NCI-H345 (cell line): ENCODE measurements at places on chromosomes 5 and 9.

DNA sequence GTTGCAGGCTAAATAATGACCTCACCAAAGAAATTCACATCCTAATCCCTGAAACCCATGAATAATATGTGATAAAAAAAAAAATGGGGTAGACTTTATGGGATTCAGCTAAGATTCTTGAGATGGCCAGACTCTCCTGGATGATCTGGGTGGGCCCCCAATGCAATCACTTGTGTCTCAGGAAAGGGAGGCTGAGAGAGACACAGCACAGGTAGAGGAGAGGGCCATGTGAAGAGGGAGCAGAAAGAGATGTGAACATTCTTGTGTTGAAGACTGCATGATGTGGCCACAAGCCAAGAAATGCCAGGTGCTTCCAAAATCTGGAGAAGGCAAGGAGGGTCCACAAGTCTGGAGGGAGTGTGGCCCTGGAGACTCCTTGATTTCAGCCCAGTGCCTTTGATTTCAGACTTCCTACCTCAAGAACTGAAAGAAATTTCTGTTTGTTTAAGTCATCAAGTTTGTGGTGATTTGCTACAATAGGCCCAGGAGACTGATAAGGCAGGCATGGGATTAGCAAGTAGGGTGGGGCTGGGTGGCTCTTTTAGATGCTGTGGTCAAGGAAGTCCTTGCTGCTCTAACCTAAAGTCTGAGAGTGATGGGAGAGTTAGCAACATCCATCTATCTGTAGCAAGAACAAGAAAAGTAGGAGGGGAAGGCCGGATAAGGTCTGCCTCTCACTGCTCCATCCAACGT, 86.6 kb upstream of the FAM120A start:
- no peak for DNase-seq

DNA sequence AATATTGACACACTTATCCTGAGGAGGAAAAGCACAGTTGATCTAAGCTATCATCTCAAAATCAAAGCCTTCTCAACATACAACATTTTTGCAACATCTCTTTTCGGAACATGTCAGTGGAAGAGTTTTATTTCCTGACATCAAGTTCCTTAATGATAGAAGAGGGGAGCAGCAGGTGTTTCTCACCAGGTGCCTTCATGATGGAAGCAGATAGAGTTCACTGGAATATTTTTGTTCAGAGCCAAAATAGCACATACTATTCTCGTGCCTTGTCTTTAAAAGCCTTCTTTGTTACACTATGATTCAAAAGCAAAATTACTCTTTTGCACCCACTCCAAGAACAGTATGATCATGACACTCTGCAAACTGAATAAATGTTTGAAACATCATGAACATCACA, 176.9 kb upstream of the CCNG1 start:
- no peak for DNase-seq

DNA sequence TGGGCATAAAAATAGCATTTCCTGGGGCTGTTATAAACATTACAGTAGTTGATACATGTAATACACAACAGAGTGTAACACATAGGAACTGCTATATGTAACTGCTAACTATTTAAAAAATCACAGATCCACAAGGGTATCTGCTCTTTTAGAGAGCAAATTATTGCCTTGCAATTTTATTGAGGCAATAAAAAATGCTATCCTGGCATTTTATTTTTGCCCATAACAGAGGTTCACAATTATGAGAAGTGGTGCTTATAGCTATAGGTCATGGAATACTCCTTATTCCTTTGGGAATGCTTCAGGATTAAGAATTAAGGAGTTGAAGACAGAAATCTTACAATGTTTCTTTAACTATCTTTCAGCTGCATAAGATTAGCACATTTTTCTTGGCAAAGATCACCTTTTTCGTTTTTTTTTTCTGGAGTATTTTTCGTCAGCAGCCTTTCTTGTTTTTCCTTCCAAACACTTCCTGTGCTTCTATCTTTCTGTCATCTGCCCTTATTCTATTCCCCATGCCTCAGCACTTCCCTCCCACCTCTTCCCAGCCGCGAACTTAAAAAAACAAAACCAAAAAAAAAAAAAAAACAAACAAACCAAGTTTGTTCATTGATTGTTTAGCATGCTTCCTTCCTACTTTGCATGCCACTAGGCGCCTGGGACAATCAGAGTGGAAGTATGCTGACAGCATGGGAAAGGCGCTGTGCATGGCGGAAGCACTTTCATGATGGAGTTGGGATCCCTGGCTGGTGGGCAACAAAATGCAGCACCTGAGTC, 264.2 kb downstream of the MAST4 start:
- DNase-seq: no peak

- DNase-seq: peak; percentile 55
These were observed 29.5 kb upstream of the ALDH1B1 start for GRCh38 chr9:38362852-38363588.

- no peak for DNase-seq
These were observed 219.9 kb upstream of the NREP start for GRCh38 chr5:111976705-111977435.

DNA sequence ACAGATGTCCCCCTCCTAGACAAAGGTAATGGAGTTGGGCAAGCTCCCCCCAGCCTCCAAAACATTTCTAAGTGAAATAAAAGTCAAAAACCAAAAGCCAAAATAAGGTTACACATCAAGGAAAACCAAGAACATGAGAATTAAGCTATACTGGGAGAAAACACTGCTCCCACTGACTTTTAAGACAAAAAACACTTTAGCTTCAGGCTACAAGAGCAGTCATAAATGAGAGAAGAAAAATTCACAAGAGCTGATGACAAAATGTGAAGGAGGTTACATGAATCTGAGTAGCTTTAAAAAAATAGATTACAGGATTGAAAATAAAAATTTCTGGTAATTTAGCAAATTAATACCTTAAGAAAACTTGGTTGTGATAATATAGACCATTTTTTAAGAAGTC, 1370.3 kb upstream of the CDH9 start:
- no peak for DNase-seq

DNA sequence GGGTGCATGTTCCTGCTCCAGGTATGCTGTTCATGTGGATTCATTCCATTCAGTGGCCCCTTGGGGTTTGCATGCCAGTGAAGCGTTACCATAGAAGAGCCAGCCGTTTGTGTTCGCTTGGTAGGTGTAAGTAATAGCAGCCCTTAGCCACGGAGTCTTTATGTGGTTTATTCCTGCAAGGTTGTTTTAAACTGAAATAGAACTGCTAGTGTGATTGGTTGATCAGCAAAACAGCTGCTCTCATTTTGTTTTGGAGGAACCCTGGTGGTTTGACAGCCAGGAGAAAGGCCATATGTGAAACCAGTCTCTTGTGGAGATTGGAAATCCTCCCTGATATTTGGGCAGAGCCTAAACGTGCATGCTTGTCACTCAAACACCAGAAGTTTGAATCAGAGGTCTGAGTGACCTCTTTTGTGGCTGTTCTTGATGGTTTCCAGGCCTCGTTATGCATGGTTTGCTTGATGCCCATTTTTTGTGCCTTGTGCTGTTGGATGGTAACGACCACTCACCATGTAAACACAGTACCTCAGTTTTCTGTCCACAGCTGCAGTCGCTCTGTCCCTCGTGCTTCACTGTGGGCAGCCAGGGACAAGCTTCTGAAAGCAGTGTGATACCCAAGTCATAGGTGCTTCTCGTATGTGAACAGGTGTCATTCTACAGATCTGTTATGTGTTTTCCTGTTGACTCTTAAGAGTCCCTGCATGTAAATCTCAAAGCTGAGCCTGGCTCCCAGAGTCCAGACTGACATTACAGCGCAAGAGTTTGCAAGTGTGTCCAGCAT, 58.3 kb upstream of the NXNL2 start:
- peak; percentile 60 for DNase-seq

DNA sequence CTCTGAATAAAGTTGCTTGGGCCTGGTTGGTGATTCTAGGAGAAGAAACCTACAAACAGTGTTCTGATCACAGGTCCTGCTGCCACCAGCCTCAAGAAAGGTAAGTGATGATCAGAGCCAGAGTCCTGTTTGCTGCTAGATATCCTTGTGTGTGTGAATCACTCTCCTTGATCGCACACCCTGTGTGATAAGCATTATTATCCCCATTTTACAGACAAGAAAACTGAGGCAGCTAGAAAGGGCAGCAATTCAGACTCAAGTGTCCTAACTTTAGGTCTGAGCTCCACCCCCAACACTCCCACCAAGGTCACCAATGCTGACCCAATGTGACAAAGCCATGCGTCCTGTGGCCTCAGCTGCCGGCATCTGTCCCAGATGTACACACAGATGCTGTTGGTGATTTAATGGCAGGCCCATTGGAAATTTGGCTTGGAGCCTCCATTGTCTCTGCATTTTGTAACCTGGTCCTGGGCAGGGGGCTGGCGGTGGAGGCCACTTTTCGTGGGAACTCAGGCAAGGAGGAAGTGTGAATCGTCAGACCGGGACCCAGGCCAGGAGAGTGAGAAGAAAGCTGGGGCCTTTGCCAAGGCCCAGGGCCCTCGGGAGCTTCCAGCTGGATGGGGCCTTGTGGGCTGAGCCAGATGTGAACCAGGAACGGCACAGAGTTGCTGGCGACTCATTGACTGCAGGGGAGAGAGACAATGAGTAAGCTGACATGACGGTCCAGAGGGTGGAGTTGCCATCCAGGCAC, 29.8 kb upstream of the GGTA1 start:
- no peak for DNase-seq

- DNase-seq: no peak
These were observed 3.0 kb upstream of the AGPAT2 start for GRCh38 chr9:136690104-136690805.

DNA sequence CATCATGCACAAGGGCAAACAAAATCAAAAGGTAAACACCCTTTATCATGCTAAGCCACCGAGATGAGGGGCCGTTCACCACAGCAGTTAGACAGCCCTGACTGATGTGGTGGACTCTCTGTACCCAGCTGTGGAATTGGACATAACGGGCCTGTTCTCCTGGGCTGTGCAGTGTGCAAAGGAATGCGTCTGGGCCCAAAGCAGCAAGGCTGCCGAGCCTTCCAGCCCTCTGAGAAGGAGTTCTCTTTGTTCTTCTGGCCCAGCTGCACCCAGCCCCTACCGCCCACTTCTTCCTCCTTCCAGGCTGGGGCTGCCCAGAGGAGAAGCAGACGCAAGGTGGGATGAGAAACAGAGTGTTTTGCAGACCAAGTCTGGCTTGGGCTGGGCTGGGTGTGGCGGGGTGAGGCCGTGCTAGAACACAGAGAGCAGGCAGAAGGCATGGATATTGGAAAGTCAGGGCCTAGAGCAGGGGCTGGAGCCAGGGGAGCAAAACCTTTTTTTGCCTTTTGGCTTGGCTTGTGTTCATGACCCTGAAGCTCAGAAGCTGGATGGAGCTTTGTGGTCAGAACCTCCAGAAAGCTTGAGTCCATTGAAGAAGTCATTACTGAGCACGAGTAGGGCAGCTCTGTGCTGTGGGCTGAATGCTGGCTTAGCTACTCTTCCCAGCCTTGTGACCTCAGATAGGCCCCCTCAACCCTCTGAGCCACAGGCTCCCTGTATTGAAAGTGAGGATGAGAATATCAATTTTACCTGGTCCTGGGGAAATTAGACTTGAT, 49.8 kb upstream of the SH3PXD2B start:
- DNase-seq: no peak

DNA sequence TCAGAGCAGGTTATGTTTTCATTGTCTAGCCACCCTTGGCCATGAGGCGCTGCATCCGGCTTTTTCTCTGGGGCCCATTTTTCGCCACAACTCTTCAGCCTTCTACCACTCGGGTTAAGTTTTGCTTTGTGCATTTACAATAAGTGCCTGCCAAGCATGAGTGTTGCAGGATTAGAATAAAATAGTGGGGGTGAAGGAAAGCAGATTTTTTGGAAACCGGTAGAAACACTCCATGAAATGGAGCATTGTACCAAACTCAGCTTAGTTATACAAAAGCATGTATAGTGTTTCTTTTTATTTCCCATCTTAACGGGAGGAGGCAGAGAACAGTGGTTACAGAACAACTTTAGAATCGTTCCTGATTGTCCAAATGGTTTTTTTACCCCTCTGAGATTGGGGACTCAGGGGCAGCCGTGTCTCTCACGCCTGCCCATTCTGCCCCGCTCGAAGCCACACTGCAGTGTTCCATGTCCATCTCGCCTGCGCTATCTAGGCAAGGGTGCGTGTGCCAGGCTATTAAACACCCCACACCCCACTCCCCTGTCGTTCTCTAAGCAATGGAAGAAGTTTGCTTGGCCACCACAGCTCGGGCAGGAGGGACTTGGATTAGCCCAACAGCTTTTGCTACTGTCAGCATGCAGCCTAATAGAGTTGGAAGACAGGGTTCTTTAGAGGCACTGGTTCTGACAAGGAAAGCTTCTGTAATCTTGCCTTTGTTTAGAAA, 268.8 kb upstream of the WWC1 start:
- no peak for DNase-seq

GRCh38 chr9:626596-626995, 214.9 kb upstream of the DMRT1 start:
- no peak for DNase-seq

GRCh38 chr5:98736753-98737152, 36.7 kb upstream of the RGMB start:
- no peak for DNase-seq

DNA sequence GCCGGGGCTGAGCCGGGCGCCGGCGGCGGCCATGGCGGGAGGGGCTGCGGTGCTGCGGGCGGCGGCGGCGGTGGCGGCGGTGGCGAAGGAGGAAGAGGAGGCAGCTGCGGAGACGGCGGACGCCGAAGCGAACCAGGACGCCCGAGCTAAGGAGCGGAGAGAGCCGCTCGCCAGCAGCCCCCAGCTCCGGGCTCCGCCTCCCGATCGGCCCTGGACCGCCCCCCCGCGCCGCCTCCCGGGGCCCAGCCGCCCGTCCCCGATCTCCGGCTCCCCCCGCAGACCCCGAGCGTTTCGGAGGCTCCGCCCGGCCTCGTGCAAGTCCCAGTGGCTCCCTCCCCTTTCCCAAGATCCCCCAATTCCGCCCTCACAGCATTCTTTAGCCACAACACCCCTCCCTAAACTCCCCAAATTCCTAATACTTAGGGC, at the start of gene ASTN2:
TSS of gene ASTN2 (minus strand) at position 152 of the 426 bp plus-strand sequence. CDS start at position 33, 119 bp downstream.
- DNase-seq: peak; percentile 46

- DNase-seq: no peak
These were observed 54.7 kb downstream of the IRX1 start for GRCh38 chr5:3650320-3650719.

GRCh38 chr5:135005076-135005475, 29.0 kb downstream of the PITX1 start:
- no peak for DNase-seq

- DNase-seq: no peak
These were observed 34.4 kb upstream of the CCDC112 start for GRCh38 chr5:115330830-115331229.

DNA sequence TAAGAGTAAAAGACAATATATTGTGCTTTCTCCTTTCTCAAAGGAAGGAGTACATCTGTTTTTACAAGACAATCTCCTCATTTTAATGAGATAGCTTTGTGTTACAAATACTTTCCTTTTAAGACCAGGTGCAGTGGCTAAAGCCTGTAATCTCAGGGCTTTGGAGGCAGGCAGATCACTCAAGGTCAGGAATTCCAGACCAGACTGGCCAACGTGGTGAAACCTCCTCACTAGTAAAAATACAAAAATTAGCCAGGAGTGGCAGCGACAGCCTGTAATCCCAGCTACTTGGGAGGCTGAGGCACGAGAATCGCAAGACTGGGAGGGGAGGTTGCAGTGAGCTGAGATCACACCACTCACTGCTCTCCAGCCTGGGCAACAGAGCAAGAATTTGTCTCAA, 11.8 kb downstream of the TMEM161B start:
- DNase-seq: no peak
